H1 (cell line): ENCODE measurements at places on chromosomes 4 and X.
A peak's percentile ranks its signal among the peaks of the same experiment; 100 is the strongest.

GRCh38 chrX:68090266-68090665 is 343.0 kb downstream of the OPHN1 start:
- H3K4me1 ChIP-seq: no peaks in the 10 kb centered on the region
- H3K4me3 ChIP-seq: no peak overlapping the region
- no peaks in the 10 kb centered on the region for H3K36me3 ChIP-seq
- DNase-seq: no peak
- no peaks in the 10 kb centered on the region for H3K27me3 ChIP-seq
- H3K27ac ChIP-seq: no peak overlapping the region

GRCh38 chrX:30982467-30982866 is 89.4 kb downstream of the FTHL17 start:
- no peak for DNase-seq
- no peaks in the 10 kb centered on the region for H3K4me1 ChIP-seq
- no peaks in the 10 kb centered on the region for H3K27me3 ChIP-seq
- no peak overlapping the region for H3K27ac ChIP-seq
- H3K4me3 ChIP-seq: no peak overlapping the region

- H3K27ac ChIP-seq: no peak overlapping the region
- no peak for DNase-seq
- no peaks in the 10 kb centered on the region for H3K27me3 ChIP-seq
- H3K4me3 ChIP-seq: no peak overlapping the region
- H3K36me3 ChIP-seq: no peaks in the 10 kb centered on the region
Measured at GRCh38 chr4:47824840-47825239, 13.0 kb downstream of the CORIN start.

DNA sequence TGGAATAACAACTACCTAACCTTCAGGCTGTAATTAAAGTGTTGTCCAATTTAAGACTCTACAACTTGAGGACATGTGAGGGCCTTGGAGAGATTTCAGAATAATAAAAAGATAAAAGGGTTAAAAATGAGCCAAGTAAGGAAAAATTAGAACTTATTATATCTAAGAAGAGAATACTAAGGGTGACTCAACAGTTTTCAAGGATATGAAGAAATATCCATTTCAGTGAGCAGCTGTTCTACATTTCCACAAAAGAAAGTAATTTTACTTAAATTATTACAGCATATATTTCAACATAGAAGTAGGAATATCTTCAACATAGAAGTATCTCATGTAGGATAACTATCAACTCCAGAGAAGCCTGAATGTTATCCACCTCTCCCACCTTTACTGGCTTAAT is 11.3 kb downstream of the SNX12 start:
- H3K27ac ChIP-seq: no peak overlapping the region
- DNase-seq: no peak
- no peaks in the 10 kb centered on the region; the same call in 1 of the 2 replicates for H3K36me3 ChIP-seq

DNA sequence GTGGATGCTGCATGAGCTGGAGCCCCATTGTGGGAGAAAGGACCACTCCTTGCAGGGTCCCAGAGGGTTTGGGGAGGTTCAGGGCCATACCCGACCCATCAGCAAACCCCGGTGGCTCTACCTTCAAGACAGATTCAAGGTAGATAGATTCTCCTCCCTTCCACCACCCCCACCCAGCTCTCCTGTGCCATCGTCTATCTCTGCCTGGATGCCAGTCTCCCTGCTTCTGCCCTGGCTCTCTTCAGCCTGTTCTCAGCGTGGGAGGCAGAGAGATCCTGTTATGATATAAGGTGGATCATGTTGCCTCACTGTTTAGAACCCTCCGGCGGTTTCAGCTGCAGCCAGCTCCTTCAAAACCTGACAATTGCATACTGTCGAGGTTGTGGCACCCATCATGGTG is 5.4 kb downstream of the LAGE3 start:
- peaks cover 14% of the 10 kb centered on the region for H3K36me3 ChIP-seq
- H3K4me1 ChIP-seq: no peaks in the 10 kb centered on the region
- no peak for DNase-seq
- no peak overlapping the region for H3K27ac ChIP-seq
- H3K4me3 ChIP-seq: no peak overlapping the region
- H3K27me3 ChIP-seq: no peaks in the 10 kb centered on the region

DNA sequence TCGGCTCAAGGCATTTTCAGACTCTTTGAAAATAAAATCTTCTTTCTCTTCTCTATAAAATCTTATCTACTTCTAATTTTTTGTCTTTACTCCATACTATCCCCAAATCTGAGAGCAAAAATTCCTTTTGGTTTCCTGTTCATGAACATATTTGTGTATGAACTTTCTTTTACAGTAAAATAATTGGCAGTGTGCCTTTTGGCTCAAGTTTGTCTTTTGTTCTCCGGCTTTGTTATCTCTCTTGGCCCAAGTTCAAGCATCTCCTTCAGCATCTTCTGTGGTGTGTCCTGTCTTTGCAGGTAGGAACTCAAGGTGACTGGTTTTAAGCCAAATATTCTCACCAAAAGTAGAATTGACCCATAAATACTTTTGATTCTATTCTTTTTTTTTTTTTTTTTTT is 276.6 kb upstream of the FAT1 start:
- no peak for DNase-seq
- no peaks in the 10 kb centered on the region for H3K27me3 ChIP-seq
- H3K36me3 ChIP-seq: no peaks in the 10 kb centered on the region
- H3K27ac ChIP-seq: no peak overlapping the region

- DNase-seq: no peak
- no peak overlapping the region for H3K4me3 ChIP-seq
- peaks cover 17% of the 10 kb centered on the region for H3K4me1 ChIP-seq
- no peaks in the 10 kb centered on the region for H3K27me3 ChIP-seq
- no peak overlapping the region for H3K27ac ChIP-seq
- no peaks in the 10 kb centered on the region for H3K36me3 ChIP-seq
Measured at GRCh38 chr4:140242357-140243277, 88.6 kb upstream of the MAML3 start.

GRCh38 chr4:183029365-183029764 is 69.7 kb upstream of the WWC2 start:
- H3K4me1 ChIP-seq: no peaks in the 10 kb centered on the region
- DNase-seq: no peak
- no peak overlapping the region for H3K27ac ChIP-seq
- no peaks in the 10 kb centered on the region for H3K36me3 ChIP-seq
- no peaks in the 10 kb centered on the region for H3K27me3 ChIP-seq
- H3K4me3 ChIP-seq: no peak overlapping the region

GRCh38 chr4:15963576-15963975 is 601 bp upstream of the FGFBP2 start:
- peaks cover 2% of the 10 kb centered on the region; the same call in 1 of the 2 replicates for H3K4me1 ChIP-seq
- no peak overlapping the region for H3K4me3 ChIP-seq
- no peak overlapping the region for H3K27ac ChIP-seq
- 0 out of 2 replicates have a peak, but pooled peaks cover 3% of the 10 kb centered on the region for H3K36me3 ChIP-seq
- no peak for DNase-seq
- no peaks in the 10 kb centered on the region for H3K27me3 ChIP-seq

DNA sequence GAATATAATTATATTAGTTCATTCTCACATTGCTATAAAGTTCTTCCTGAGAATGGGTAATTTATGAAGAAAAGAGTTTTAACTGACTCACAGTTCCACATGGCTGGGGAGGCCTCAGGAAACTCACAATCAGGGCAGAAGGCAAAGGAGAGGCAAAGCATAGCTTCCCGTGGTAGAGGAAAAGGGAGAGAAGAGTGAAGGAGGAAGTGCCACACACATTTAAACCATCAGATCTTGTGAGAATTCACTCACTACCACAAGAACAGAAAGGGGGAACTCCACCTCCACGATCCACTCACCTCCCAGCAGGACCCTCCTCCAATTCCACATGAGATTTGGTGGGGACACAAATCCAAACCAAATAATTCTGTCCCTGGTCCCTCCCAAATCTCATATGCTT is 773.4 kb upstream of the INTU start:
- no peak overlapping the region for H3K4me3 ChIP-seq
- no peaks in the 10 kb centered on the region for H3K27me3 ChIP-seq
- H3K4me1 ChIP-seq: no peaks in the 10 kb centered on the region
- H3K27ac ChIP-seq: no peak overlapping the region
- no peaks in the 10 kb centered on the region for H3K36me3 ChIP-seq
- no peak for DNase-seq

GRCh38 chrX:53184836-53185235 is 40.2 kb downstream of the KDM5C start:
- no peaks in the 10 kb centered on the region for H3K4me1 ChIP-seq
- no peak overlapping the region for H3K27ac ChIP-seq
- H3K4me3 ChIP-seq: no peak overlapping the region
- H3K27me3 ChIP-seq: no peaks in the 10 kb centered on the region
- DNase-seq: no peak

- H3K36me3 ChIP-seq: no peaks in the 10 kb centered on the region
- H3K4me3 ChIP-seq: peak overlapping the region; percentile 92
- DNase-seq: no peak
- H3K27ac ChIP-seq: no peak overlapping the region
- no peaks in the 10 kb centered on the region for H3K4me1 ChIP-seq
Measured at GRCh38 chrX:103630171-103630511, 1.4 kb downstream of the TCEAL1 start.

DNA sequence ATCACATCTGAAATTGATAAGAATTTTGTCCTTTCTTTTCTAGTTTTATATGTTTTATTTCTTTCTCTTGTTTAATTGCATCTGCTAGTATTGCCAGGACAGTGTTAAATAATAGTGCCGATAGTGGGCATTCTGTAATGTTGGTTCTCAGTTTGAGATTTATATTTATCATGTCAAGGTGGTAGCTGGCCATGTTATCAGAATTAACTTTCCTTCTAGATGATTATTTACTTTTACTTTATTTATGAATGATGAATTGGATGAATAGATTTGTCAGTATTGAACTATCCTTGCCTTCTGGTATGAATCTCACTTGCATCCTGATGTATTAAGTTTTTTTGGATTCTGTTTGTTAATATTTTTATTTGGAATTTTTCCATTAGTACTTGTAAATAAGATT is 42.7 kb downstream of the METAP1 start:
- H3K27me3 ChIP-seq: no peaks in the 10 kb centered on the region
- H3K27ac ChIP-seq: no peak overlapping the region
- H3K36me3 ChIP-seq: peaks cover 20% of the 10 kb centered on the region; the same call in 1 of the 2 replicates
- H3K4me1 ChIP-seq: no peaks in the 10 kb centered on the region
- DNase-seq: no peak
- H3K4me3 ChIP-seq: no peak overlapping the region

DNA sequence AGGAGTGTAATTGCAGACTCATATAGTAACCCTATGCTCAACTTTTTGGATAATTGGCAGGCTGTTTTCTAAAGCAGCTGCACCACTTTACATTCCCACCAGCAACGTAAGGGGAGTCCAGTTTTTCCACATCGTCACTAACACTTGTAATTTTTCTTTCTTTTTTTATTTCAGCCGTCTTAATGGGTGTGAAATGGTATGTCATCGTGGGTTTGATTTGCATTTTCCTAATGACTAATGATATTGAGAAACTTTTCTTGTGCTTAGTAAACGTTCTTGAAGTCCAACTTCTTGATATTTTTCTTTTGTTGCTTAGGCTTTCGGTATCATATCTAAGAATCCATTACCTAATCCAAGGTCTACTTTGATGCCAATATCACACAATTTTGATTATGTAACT is 95.3 kb upstream of the IL1RAPL1 start:
- H3K4me3 ChIP-seq: no peak overlapping the region
- H3K27me3 ChIP-seq: no peaks in the 10 kb centered on the region
- DNase-seq: no peak
- H3K36me3 ChIP-seq: no peaks in the 10 kb centered on the region
- H3K27ac ChIP-seq: no peak overlapping the region

DNA sequence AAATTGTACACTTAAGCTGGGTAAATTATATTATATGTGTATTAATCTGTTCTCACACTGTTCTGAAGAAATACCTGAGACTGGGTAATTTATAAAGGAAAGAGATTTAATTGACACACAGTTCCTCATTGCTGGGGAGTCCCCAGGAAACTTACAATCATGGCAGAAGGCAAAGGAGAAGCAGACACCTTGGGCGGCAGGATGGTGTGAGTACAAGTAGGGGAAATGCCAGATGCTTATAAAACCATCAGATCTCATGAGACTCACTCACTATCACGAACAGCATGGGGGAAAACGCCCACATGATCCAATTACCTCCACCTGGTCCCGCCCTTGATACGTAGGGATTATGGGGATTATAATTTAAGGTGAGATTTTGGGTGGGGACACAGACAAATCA is 34.9 kb downstream of the PDE5A start:
- H3K27me3 ChIP-seq: no peaks in the 10 kb centered on the region
- DNase-seq: no peak
- H3K4me1 ChIP-seq: peaks cover 10% of the 10 kb centered on the region; the same call in 1 of the 2 replicates
- H3K27ac ChIP-seq: no peak overlapping the region
- no peak overlapping the region for H3K4me3 ChIP-seq

GRCh38 chr4:105277702-105278101 is 131.0 kb downstream of the TET2 start:
- no peak overlapping the region for H3K4me3 ChIP-seq
- H3K27ac ChIP-seq: no peak overlapping the region
- H3K36me3 ChIP-seq: no peaks in the 10 kb centered on the region; the same call in 1 of the 2 replicates
- H3K4me1 ChIP-seq: no peaks in the 10 kb centered on the region
- DNase-seq: no peak
- H3K27me3 ChIP-seq: no peaks in the 10 kb centered on the region

- DNase-seq: no peak
- H3K27me3 ChIP-seq: no peaks in the 10 kb centered on the region
- no peak overlapping the region for H3K4me3 ChIP-seq
- no peak overlapping the region for H3K27ac ChIP-seq
- H3K4me1 ChIP-seq: no peaks in the 10 kb centered on the region
Measured at GRCh38 chr4:83723609-83724008, 187.7 kb downstream of the GPAT3 start.

GRCh38 chr4:8820178-8821102 is 51.2 kb downstream of the HMX1 start:
- no peak overlapping the region for H3K4me3 ChIP-seq
- no peak overlapping the region for H3K27ac ChIP-seq
- H3K4me1 ChIP-seq: no peaks in the 10 kb centered on the region
- no peaks in the 10 kb centered on the region for H3K36me3 ChIP-seq
- DNase-seq: peak; percentile 28

GRCh38 chr4:162610116-162610515 is 446.3 kb upstream of the FSTL5 start:
- H3K4me1 ChIP-seq: peaks cover 3% of the 10 kb centered on the region; the same call in 1 of the 2 replicates
- H3K27ac ChIP-seq: no peak overlapping the region
- no peaks in the 10 kb centered on the region for H3K27me3 ChIP-seq

- H3K4me1 ChIP-seq: no peaks in the 10 kb centered on the region; the same call in 1 of the 2 replicates
- no peak overlapping the region for H3K4me3 ChIP-seq
- DNase-seq: no peak
- H3K36me3 ChIP-seq: no peaks in the 10 kb centered on the region
- no peaks in the 10 kb centered on the region for H3K27me3 ChIP-seq
Measured at GRCh38 chrX:69088171-69088938, 76.9 kb downstream of the PJA1 start.

DNA sequence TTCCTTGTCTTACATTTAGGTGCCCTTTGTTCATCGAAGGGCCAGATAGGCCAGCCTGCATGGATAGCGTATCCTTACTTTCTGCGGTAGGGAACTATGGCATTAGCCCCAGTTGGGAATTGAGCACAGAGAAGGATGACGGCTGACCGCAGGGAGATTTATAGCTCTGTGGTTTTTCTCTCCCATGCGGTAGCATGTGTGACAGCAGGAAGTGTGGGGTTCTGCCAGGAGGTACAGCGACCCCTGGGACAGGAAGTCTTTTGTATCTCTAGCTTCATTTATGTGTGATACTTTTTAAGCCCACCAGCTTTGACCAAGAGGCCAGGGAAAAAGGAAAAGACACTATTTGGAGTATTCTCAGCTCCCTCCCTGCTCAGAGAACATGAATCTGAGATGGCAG is 33.1 kb downstream of the GAB3 start:
- H3K27me3 ChIP-seq: no peaks in the 10 kb centered on the region
- H3K36me3 ChIP-seq: no peaks in the 10 kb centered on the region
- H3K27ac ChIP-seq: no peak overlapping the region
- no peak overlapping the region for H3K4me3 ChIP-seq
- no peak for DNase-seq

GRCh38 chr4:3451956-3452355 is 10.2 kb downstream of the HGFAC start:
- no peak overlapping the region for H3K4me3 ChIP-seq
- H3K27me3 ChIP-seq: no peaks in the 10 kb centered on the region
- no peak for DNase-seq
